SHP77 (cell line): ENCODE measurements at places on chromosomes 4 and X.

GRCh38 chr4:154741131-154741665 is 2.6 kb upstream of the LRAT start:
- DNase-seq: no peak

DNA sequence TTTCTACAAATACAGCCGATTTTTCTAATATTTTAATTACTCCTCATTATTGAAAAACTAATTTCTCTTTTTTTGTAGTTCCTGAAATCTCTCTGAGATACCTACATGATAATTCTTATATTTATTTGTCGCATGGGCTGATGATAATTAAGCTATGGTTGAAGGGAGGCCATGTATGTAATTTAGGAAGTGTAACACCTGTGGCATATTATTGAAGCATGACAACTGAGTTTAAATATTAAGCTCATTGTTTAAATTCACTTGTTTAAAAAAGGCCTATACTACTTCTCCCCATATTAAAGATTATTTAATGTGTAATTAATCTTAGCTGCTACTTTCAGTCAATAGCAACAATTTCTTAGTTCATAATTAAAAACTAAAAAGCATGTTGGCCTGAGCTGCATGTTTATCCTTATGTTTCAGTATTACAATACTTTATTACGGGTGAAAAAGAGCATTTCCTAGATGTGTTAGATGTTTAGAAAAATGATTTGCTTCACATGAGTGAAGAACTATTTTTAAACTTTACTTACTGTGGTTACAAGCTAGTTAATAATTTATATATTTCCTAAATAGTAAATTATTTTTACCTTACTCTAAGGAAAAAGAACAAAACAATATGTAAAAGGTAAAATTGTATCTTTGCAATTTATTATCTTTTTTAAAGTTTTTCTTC is 122.4 kb downstream of the RAP1GDS1 start:
- DNase-seq: no peak

DNA sequence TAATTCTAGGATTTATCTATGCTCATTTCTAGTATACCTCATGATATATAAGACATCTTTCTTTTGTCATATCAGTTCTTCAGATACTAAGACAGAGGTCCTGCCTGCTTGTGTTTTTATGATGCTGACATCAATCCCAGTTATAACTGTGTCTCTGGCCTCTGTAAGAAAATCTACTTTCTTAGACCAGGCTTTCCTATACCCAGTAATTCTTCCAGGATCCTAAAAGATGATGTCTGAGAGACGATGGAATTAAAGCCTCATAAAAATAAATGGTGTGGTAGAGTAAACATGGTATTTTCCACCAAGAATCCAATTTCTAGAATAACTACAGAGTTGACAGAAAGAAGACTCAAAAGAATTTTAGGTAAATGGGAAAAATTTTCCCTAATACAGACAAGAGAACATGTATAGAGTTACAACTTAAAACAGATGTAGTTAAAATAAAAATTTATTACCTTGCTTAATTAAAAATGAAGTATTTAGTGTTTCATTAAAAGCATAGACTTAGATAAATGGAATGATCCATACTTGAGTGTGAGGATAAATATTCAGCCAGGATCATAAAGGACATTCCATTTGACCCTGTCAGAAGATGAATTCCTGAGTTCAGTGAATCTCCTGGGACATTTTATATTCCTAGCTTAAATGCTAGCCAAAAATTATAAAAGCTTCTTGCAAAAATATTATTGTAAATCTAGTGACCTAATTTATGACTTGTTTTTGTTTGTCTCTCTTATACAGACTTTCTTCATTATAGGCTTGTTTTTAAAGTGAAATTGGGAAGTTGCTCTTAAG is 137.4 kb downstream of the PDLIM5 start:
- no peak for DNase-seq

GRCh38 chr4:168039593-168039992 is 52.7 kb upstream of the ANXA10 start:
- DNase-seq: no peak

DNA sequence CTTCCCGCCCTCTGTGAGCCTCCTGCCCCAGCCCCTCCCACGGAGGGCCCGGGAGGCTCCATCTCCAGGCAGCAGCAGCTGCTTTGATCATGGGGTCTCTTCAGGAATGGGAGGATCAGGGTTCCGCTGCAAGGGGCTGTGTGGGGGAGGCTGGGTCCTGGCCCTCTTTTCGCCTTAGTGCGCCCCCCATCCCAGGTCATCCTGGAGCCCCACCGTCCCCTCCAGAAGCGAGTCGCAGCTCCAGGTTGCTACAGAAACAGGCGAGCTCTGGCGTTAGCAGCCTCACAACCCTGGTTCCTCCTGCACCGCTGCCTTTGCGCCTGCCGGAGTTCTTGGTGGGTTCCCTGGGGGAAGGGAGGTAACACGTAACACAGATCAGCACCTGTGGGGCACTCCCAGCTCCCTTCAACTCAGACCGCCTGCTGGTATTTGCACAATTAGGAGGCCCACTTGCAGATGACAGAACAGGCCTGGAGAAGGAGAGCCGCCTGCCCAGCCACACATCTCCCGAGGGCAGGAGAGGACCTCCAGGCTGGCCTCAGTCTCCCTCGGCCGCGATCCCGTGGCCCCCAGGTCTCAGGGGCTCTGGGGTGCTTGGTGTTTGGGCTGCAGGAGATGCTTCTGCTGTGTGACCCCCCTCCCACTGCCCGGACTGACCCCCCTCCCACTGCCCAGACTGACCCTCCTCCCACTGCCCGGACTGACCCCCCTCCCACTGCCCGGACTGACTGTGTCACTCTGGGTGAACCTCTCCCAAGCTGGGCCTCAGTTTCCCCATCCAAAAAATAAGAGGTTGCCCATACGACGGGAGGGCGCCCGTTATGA is 64.2 kb upstream of the ADRA2C start:
- no peak for DNase-seq

DNA sequence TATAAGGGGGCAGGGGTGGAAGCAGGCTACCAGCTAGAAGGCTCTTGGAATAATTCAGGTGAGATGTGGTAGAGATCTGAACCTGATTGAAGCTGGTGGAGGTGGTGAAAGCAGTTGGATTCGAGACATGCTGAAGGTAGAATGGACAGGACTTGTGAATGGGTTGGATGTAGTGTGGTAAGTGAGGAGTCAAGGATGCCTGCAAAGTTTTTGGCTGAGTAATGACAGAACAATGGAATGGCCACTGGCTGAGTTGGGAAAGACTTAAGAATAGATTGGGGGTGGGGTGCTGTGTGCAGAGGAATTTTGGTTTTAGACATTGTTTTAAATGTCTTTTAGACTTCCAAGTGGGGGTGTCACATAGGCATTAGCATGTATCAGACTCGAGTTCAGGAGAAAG is 33.5 kb downstream of the HPF1 start:
- DNase-seq: no peak

DNA sequence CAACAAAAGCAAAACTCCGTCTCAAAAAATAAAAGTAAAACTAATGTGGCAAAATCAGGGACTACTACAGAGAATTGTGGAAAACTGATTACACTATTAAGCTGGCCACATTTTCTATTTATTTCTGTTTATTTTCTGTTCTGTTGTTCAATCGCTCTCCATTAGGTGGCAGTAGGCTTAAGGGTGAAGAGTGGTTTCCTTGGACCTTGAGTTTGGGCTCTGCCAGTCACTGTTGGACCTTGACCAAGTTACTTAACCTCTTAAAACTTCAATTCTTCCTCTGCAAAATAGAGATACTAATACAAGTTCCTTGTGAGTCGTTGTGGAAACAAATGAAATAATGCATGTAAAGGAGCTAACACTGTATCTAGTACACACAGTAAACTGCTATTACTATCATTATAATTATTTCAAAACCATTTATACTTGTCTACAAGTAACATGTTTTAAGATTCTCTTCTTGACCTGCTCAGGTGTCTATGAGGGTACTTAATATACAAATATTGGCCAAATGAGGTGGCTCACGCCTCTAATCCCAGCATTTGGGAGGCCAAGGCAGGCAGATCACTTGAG is 15.2 kb downstream of the HSD17B11 start:
- DNase-seq: peak; percentile 14

GRCh38 chr4:187464573-187464972 is 531.0 kb upstream of the ZFP42 start:
- no peak for DNase-seq

- DNase-seq: no peak
These were observed 50.0 kb downstream of the GALNT7 start for GRCh38 chr4:173218411-173219125.

DNA sequence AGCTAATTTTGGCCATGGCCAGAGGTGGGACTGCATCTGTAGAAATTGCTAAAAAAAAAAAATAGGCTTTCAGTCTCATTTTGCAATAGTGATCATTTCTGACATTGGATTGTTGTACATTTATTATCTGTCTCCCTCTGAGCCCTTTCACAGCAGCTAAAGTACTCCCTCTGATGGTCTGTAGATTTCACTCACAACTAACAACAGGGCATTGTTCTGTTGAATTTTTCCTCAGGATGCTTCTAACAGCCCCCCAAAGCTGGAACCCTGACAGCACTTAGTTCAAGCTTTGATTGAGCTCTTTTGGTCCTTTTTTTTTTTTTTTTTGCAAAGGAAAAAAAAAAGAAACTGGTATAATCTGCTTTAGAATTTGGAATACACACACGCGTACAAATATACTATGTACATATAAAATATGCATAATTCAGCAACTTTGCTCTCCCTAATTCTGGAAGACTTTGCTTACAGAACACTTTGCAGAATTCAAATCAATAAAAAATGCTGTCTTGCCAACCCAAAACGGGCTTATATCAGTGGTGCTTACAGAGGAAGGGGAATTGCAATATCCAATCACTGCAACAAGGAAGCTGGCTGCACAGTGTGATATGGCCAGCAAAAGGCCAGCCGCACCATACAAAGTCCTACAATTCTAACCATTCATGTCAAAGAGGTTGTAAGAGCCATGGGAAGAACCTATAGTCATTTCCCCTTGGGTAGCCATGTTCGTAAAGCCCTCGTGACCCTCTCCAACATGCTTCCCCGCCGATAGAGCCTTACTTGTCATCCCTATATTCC is 406.4 kb downstream of the SMARCA1 start:
- DNase-seq: no peak

DNA sequence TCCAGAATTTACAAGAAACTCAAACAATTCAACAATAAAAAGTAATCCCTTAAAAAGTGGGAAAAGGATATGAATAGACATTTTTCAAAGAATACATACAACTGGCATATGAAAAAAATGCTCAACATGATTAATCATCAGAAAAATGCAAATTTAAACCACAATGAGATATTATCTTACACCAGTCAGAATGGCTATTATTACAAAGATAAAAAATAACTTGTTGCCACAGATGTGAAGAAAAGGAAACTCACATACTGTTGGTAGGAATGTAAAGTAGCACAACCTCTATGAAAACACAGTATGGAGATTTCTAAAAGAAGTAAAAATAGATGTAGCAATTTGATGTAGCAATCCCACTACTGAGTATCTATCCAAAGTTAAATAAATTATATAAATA is 65.1 kb upstream of the DIAPH2 start:
- DNase-seq: no peak

- DNase-seq: no peak
These were observed 113.4 kb upstream of the HPGD start for GRCh38 chr4:174635732-174636131.

GRCh38 chrX:77347572-77347971 is 99.6 kb upstream of the FGF16 start:
- DNase-seq: no peak

DNA sequence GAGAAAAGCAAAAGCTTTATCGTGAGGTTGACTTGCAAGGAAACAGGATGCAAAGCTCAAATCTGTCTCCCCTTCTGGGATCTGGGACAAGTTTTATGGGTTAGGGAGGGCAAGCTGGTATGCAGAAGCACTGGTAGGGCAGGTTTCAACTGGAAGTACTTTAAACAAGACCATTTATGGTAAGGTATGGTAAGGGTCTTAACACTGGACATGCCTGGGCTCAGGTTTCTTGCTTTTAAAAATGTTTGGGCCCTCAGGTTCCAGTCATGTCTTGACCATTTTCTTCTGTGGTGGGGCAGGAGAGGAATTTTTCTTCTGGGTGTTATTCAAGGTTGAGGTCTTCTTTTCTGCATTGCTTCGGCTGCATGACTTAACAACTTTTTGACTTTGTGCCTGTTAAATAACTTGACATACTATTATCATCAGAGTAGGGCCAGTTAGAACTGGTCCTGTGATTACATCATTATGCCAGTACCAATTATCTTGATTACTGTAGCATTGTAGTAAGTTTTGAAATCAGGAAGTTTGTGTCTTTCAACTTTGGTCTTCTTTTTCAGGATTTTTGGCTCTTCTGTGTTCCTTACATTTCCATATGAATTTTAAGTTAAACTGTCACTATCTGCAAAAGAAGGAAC is 33.7 kb downstream of the CD38 start:
- no peak for DNase-seq

- no peak for DNase-seq
These were observed 340.9 kb downstream of the CHIC1 start for GRCh38 chrX:73903941-73904340.

DNA sequence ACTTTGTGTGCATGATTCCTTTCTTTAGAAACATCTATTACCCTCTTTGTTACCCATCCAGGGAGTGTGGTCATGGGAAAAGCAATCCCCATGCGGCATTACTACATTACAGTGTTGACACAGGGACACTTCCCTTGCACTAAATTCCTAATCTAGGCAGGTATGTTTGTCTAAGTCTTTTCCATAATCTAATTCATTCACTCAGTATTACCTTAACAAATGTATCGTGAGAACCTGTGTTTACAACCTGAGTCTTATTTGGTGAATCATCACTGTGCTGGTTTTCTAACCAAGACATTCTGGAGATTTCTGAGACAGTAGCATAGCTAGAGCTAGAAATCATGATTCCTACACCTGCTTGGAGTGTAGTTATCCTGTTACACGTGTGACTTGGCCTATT is 326.8 kb downstream of the BMPR1B start:
- no peak for DNase-seq

DNA sequence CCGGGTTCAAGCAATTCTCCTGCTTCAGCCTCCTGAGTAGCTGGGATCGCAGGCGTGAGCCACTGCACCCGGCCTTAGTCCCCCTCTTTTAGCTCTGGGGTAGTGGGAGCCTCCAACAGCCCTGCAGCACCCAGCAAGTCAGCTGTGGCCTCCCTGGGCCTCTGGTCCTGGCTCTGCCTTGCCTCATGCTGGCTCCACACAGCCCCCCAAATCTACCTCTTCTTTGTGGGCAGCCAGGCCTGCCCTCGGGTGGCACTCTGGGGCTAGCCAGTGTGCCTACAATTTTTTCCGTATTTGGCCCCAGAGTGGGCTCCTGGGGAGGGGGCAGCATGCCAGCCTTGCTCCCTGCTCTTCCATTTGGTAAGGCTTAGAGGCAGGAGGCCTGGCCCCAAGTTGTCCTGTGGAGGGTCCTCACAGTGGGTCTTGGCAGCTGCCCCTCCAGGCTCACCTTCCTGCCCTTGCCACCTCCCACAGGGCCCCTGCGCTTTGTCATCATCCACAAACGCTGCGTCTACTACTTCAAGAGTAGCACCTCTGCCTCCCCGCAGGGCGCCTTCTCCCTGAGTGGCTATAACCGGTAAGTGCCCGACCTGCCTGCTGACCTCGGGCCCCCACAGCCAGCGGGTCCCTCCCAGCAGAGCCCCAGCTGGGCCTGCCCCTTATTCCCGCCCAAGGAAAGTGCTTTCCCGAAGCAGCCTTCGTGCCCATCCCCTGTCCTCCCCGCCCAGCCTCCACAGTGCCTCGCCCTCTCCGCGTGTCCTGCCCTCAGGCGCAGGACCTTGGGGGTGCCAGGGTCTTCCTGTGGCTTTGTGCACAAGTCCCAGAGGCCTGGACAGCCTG is 21.0 kb upstream of the ADD1 start:
- DNase-seq: no peak
